ENCODE measurements at places on chromosomes 1 and 21.

DNA sequence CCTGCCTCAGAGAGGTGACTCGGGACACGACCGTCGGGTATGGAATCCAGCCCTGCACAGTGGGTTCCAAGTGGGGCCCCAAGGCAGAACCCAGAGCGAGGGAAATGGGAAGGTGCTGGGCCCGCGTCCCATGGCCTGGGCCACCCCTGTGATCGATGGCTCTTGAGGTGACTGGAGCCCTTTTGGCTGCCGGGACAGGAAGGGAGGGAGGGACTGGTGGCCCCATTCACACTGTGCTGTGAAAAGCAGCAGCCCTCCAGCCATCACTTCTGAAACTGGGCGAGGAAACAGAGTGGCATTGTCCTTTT lies 110.4 kb upstream of the IFFO2 start:
- no peak for DNase-seq

- no peak for DNase-seq
Observed at GRCh38 chr1:12302798-12303447, 73.1 kb downstream of the VPS13D start.

DNA sequence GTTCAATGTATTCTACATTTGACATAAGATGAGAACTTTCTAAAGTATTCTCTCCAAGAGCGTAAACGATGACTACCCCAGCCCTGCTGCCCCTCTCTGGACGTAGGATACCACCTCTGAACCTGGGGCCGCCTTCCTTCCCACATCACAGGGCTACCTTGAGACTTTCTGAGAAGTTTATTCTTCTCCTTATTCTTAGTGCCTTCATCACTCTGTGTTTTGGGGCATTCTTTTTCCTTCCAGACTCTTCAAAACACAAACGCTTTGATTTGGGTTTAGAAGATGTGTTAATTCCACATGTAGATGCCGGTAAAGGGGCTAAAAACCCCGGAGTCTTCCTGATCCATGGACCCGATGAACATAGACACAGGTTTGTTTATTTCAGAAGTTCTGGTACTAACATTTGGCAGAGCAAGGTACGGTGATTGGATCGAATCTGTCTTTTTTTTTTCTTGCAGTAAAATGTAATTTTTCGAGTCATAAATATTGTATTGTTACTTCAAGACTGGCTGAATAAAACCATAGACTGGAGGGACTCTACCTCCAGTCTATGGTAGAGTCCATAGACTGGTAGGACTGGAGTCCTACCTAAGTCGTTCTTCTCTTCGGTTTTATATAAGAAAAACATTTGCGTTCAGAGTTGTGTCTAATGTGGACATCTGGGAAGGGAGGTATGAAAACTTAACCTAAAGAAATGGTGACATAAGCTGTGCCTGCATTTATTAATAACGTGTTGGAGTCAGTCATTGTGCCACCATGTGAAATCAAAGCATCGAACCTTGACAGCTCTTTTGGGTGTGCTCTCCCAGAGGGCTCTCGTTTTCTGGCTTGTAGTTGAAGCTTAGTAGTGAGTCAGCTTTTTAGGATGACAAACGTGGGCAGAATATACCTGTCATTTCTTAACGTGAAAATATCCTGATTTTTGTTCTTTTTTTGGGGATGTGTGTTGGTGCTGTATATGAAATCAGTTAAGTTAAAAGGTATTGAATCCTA lies 1.2 kb downstream of the MAN1A2 start:
- no peak for DNase-seq

GRCh38 chr1:114002492-114003239 lies 23.4 kb downstream of the OLFML3 start:
- DNase-seq: no peak

- no peak for DNase-seq
Observed at GRCh38 chr1:186465946-186466345, 5.0 kb upstream of the PDC start.

GRCh38 chr21:37472581-37472980 lies 106.0 kb downstream of the DYRK1A start:
- DNase-seq: no peak

- no peak for DNase-seq
Observed at GRCh38 chr1:153609585-153609907, 3.4 kb downstream of the S100A16 start.

DNA sequence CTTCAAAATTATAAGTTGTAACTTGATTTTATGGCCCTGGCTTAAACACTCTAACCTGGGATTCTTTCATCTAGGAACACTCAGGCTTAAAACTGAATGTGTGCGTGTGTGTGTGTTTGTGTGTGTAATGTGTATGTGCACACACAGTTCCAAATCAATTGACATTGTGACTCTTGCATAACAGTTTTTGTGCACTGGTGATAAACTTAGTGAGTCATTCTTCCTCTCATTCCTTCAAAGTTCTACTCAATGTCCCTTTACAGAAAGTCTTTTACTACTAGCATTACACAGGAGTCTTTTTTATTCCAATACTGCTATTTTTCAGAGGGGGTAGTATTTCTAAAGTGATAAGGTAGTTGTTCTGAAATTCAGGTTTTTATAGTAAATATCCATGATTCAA lies 943.6 kb downstream of the KCNT2 start:
- no peak for DNase-seq

DNA sequence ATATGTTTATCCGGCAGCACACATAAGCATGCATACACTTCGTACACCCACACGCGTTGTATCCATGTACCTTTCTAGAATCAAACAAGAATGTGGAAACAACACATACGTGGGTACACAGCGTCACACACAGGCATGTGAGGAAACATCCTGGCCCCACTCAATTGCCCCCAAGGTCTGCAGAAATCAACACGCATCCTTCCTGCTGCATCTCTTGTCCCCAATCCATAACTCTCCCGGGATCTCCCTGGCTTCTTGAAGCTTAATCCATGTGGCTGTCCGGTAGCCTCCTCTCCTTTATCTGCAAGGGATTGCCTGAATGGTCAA lies 5.5 kb upstream of the TBX15 start:
- no peak for DNase-seq

DNA sequence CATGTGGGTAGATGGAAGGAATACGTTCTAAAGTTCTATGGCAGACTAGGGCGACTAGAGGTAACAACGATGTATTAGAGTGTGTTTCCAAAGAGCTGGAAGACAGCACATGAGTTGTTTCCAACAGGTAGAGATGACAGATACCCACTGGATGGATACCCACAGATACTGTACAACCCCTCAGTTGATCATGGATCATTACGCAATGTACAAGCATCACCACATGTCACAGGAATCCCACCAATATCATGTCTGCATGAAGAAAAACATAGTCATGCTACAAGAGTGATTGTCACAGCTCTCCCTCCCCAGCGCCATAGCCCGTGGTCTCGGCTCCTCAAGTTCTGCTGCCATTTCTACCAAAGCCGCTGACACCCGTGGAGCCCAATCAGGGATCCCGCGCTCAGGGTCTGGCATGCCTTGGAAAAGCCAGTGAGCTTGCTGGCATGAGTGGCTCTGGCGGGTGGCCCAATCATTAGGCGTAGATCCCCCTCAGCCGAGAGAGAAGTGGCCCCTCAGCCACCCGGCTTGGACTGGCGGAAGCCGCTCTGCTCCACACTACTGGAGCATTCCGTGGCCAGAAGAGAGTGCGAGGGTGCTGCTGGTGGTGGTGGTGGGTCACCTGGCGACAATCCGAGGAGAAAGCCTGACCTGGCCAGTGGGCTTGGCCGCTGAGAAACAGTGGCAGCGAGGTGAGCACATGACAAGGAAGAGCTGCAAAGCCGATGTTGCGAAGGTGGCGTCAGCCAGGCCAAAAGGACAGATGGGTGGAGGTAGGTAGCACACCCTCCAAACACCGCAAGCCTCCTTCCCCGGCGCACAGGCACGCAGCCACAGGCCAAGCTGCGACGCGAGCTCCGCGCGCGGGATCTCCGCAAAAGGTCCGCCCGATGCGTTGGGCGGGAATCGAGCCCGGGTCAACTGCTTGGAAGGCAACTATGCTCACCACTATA lies 65.7 kb upstream of the FCGR2A start:
- DNase-seq: peak; percentile 19

GRCh38 chr21:25901330-25901979 lies 166.7 kb downstream of the GABPA start:
- no peak for DNase-seq

- no peak for DNase-seq
Observed at GRCh38 chr1:234260578-234260977, 112.7 kb upstream of the COA6 start.

GRCh38 chr1:193827516-193827915 lies 641.1 kb upstream of the B3GALT2 start:
- no peak for DNase-seq

GRCh38 chr1:66119148-66119547 lies 326.5 kb downstream of the PDE4B start:
- DNase-seq: no peak

DNA sequence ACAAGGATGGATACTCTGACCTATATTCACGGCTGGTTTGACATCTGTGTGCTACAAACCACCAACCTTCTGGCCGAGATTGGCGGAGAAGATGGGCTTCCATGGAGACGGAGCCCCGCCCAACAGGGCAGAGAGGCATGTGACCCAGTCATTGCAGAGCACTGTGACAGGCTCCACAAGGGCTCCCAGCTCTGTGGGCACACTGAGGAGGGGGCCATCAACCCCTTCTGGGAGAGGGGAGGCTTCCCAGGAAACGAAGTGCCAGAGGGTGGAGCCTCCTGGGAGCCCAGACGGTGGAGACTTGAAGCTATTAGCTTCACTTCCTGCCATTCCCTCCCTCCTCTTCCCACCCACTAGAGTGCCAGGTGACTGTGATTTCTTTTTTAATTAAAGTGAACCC lies 71.6 kb upstream of the IFFO2 start:
- DNase-seq: no peak

DNA sequence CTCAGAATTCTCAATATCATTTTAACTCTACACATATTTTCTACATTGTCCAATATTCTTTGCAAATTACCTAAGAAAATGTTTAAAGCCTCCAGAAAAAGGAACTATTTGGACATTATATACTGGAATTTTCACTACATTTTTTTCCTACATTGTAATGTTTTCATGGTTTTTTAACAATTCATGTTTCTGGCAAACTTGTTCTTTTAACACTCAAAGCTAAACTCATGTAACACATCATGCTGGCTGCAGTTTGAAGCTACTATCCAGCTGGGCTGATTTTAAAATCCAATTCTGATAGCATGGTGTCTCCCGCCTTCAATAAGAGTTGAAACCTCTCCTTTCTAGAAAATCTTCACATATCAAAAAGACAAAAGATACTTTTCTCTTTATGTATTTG lies 52.0 kb downstream of the TGFBR3 start:
- no peak for DNase-seq

DNA sequence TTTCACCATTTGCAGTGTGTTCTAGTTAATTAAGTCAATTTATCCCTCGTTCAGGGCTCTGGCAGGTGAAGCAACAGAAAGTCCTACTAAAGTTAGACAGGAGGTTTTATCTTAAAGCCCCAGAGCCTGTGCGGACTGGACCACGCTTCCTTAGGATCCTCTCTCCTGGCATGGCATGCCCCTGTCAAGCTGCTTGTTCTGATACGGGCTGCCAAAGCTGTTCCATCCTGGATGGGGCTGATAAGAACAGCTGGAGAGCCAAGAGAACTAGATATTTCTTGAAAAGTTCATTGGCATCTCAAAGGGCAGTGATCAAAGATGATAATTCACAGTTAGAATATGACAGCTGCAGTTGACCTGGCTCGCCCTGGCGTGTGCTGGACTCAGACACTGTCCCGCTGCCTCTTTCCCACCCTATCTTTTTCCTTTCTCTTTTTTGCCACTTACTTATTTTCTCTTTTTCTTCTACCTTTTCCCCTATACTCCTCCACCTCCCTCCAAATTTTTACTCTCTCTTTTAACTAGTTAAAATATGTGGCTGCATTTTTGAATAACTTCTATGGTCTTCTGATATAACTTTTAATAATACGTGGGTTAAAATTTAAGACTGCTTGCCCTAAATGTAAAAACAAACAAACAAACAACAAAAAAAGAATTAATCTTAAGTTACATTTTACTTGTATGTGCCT lies 96.7 kb downstream of the ABCA4 start:
- no peak for DNase-seq

GRCh38 chr1:203172184-203173010 lies 3.2 kb downstream of the MYBPH start:
- no peak for DNase-seq

DNA sequence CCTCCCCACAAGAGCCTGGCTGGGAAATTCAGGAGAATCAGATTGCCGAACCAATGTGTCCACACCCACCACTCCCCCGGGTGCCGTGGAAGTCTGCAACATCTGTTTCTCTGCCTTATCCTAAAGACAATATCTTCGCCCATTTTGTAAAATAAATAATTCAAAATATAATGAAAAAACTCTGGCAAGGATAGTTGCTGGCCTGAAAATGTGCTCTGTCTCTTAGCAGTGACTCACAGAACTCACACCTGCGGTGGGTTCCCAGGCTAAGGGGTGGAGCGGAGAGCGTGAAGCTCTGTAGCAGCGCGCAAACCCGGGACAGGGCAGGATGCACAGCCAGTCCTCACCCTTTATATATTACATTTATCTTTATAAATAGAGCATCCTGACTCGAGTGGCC lies 99.9 kb downstream of the COLGALT2 start:
- no peak for DNase-seq

GRCh38 chr1:231392389-231393131 lies 29.5 kb downstream of the EGLN1 start:
- DNase-seq: no peak

DNA sequence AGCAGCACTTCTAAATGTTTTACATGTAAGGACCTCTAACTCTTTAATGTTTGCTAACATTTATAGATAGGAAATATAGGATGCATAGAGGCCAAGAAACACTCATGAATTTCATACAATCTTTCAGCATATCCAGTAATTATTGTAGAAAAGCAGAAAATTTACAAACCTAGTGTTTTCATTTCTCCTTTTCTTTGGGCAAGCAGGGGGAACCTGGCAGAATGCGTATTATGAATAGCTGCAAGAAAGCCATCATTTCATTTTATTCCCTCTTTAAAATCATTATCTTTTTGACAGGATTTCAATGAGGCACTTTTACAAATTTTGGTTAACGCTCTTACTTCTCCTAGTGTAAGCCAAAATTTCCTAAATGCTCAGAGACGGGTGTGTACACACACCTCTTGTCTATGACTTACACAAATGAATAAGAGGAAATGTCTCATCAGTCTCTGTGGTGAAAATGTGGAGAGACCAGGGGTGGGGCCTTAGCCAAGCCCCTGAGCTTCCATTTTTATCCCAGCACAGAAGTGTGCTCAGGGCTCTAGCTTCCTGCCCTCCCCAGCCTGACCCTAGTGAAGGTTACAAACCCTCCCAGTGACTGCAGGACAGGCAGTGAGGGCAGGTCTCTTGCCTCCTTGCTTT lies 91.6 kb downstream of the LRRC8C start:
- DNase-seq: no peak

GRCh38 chr1:100782473-100783039 lies 63.0 kb downstream of the VCAM1 start:
- no peak for DNase-seq

DNA sequence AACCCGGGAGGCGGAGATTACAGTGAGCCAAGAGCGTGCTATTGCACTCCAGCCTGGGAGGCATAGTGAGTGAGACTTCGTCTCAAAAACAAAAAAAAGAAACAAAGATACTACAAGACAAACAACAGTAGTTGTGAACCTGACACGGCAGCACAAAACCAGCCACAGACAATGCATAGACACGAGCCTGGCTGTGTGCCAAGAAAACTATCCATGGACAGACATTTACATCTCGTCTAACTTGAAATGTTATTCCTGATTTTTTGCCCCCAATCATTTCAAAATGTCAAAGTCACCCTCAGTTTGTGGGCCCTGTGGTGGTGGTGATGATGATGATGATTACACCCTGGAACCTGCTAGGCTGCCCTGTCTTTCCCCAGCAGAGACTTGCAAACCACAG lies 6.3 kb downstream of the KLHL21 start:
- DNase-seq: no peak

Measured in non-pigmented ciliary epithelial cell (primary cell).